Activated naive CD8-positive, alpha-beta T cell treated with anti-CD3 and anti-CD28 coated beads, Interleukin-2, amount 10 ng/mL, durations not matched to agents 7 days and 5 days (primary cell): ENCODE measurements at places on chromosomes 3 and 15.

DNA sequence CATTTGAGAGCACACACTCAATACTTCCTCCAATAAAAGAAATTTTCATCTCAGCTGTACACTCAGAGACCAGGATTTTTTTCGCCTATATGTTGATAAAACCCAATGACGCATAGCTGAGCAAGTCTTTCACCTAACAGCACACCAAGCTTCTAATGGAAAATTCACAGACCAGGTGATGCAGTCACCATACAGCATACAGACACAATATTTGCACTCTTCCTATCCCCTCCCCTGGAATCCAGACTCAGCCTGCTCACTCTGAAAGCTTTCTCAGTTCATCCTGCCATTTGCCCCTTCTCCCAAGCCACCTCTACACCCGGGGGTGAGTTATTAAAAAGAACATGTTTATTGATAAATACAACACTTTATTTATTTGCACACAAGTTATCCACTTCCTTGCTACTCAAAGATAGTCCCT lies 1.7 kb downstream of the TBC1D5 start:
- DNase-seq, result no peak

GRCh38 chr3:113266738-113267137 lies 55.4 kb downstream of the BOC start:
- no peak for DNase-seq

GRCh38 chr3:54131890-54132289 lies 9.5 kb downstream of the CACNA2D3 start:
- no peak for DNase-seq

DNA sequence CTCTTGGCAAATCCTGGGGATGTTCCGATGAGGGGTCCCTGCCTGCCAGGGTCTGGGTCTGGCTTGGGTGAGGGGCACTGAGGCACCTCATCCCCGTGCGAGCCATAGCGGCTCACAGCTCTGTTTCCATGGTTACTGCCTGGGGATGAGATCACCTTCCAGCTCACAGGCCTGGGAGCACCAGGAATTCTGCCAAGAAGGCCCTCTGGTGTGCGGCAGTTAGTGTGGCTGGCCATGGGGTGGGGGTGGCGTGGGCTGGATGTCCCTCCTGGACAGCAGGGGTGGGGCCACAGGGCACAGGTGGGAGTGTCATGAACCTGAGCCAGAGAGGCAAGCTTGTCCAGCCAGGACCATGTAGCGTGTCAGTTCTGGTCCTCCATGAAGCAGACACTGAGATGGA lies 22.1 kb upstream of the PRR23E start:
- no peak for DNase-seq

DNA sequence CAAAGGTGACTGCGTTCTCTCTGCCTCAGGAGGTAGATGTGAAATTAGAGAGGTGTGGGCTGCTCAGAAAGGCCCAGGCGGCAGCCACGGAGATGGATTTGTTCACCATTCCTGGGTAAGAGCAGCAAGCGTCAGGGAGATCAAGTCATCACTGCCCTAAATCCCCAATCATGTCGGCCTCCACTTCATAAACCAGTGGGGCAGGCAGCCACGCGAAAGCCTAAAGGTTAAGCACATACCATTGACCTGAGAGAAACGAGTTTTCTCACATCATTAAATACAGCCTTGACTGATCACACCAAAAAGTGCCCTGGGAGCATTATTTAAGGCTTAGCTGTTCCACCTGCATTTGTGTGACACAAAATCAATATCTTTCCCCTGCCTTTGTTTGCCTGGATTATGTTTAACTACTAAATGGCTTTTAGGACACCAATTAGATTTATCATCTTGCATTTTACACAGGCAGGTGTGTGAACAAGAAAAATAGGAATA lies 50.7 kb upstream of the FOXB1 start:
- no peak for DNase-seq

DNA sequence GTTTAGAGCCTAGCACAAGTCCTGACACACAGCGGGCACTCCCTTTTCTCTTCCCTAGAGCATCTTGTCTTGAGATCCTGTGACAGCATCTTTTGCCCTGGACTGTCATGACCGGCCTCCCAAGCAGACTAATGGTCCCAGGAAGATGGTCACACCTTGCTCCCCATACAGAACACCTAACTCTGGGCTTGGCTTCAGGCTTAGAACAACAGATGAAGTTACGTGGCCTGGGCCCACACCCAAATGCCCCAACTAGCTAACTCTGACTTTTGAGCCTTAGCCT lies 781 bp upstream of the IP6K1 start:
- DNase-seq, result no peak
